Activated T-cell treated with anti-CD3 and anti-CD28 coated beads, Interleukin-2, amount 50 U/mL, for 72 hours (primary cell): ENCODE measurements at places on chromosomes 5 and 9. TPM values are rescaled to one million over a fixed set of nuclear protein-coding genes. Genes with fewer than 3 reads are reported as not detected.

DNA sequence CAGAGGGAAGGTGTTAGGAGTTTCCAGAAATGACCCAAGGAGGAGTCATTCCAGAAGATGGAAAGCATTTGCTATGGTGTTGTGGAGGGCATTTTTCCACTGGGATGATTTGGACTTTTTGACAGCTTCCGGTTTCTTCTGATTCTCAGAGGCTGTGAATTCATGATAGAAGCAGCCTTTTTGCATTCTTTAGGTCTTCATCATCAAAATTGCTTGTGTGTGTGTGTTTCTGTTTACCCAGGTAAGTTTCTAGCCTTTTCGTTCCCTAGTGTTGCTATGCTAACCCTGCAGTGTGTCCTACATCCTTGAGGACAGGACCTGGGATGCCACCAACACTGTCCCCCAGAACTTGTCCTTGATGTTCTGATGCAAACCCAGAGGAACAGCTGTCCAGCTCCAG is 19.6 kb downstream of the IRX1 start:
- peaks cover 7% of the 10 kb centered on the region for H3K27me3 ChIP-seq
- H3K36me3 ChIP-seq: no peaks in the 10 kb centered on the region
- H3K4me1 ChIP-seq: no peaks in the 10 kb centered on the region
- no peak overlapping the region for H3K27ac ChIP-seq
- DNase-seq: no peak

DNA sequence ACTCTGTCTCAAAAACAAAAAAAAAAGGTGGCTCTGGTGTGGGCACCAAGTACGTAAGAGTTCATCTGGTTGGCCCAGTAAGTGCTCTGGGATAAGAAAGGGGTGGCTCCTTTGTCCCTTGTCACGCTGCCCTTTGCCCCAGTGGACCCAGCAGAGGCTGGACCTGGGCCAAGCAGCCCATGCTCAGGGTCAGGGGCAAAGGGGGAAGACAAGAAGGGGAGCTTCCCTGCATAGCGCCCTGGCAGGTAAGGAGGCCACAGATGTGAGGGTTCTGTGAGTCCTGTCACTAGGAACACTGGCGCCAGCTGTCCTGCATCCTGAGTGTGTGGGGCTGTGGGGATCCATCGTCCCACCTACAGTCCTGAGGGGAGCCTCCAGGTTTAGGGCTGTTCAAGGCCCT is 65.3 kb downstream of the GADD45G start:
- no peak overlapping the region for H3K27ac ChIP-seq
- peaks cover 15% of the 10 kb centered on the region for H3K4me1 ChIP-seq
- H3K27me3 ChIP-seq: peaks cover 8% of the 10 kb centered on the region
- no peak overlapping the region for H3K4me3 ChIP-seq

GRCh38 chr9:98329904-98330303 is 74.5 kb upstream of the TBC1D2 start:
- no peak for DNase-seq
- no peaks in the 10 kb centered on the region for H3K36me3 ChIP-seq
- H3K27me3 ChIP-seq: no peaks in the 10 kb centered on the region
- H3K4me1 ChIP-seq: no peaks in the 10 kb centered on the region
- H3K27ac ChIP-seq: no peak overlapping the region
- no peak overlapping the region for H3K4me3 ChIP-seq

DNA sequence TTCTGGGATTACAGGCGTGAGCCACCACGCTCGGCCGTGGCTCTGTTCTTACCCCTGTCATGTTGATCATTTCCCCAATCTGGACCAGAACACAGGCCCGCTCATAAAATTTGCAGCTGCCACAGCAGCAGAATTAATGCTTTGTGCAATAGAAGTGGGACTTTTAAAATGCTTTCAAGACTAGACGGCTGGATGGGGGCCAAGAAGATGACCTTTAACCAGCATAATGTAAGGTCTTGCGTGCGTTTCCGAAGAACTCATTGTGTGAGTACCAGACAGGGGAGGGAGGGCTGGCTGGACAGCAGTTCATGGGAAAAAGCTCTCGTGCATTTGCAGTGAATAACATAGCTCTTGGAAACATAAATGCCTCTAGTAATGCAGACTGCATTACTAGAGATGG is 3.5 kb upstream of the WDR38 start:
- peaks cover 9% of the 10 kb centered on the region for H3K4me1 ChIP-seq
- H3K27me3 ChIP-seq: peaks cover 15% of the 10 kb centered on the region
- no peak overlapping the region for H3K4me3 ChIP-seq
- no peak overlapping the region for H3K27ac ChIP-seq
- no peaks in the 10 kb centered on the region for H3K36me3 ChIP-seq

GRCh38 chr5:79229357-79230174 is 6.4 kb upstream of the JMY start:
- H3K4me3 ChIP-seq: peak overlapping the region; percentile 64
- H3K27ac ChIP-seq: peak overlapping the region; percentile 82
- no peaks in the 10 kb centered on the region for H3K27me3 ChIP-seq
- DNase-seq: peak; percentile 71
- H3K4me1 ChIP-seq: peaks cover 43% of the 10 kb centered on the region

- H3K36me3 ChIP-seq: peaks cover 3% of the 10 kb centered on the region
- H3K27me3 ChIP-seq: no peaks in the 10 kb centered on the region
- H3K27ac ChIP-seq: no peak overlapping the region
- no peak for DNase-seq
- no peak overlapping the region for H3K4me3 ChIP-seq
Measured at GRCh38 chr9:16192403-16193017, 639.7 kb downstream of the CCDC171 start.

DNA sequence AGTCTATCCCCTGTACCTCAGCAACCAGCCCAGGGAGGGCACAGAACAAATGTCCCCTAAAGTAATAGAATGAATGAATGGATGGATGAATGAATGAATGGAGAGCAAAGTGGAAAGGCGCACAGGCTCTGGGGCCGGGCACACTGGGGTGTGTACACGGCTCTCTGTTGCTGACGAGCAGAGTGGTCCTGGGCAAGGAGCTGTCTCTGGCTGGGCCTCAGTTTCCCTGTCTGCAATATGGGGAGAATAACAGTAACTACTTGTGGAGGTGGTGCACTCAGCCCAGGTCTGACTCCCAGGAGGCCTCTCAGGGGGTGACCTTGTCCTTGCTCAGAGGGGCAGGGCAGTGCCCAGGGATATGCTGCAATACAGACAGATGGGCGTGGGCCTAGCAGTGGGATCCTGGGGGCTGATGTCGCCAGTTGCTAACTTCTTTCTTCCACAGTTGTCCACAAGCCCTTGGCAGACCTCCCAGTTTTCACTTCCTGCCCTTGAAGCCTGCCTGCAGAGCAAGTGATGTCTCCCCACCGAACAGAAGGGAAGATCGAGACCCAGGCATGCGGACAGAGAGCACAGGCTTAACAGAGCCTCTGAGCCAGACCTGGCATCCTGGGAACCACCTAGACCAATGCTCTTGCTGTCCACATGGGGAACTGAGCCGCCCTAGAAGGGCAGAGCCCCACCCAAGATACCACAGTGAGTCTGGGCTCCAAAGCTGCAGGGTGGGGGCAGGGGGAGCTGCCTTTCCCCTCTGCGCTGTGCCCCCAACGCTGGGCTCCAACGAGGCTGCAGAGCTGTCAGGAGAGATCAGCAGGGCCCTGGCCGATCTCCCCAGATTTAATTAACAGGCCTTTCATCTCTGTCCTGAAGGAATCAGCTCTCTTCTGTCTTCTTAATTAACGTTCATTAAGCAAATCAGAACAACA is 13.6 kb upstream of the LAMC3 start:
- no peak overlapping the region for H3K4me3 ChIP-seq
- no peaks in the 10 kb centered on the region for H3K4me1 ChIP-seq
- H3K27ac ChIP-seq: no peak overlapping the region
- H3K36me3 ChIP-seq: no peaks in the 10 kb centered on the region
- peaks cover 16% of the 10 kb centered on the region for H3K27me3 ChIP-seq
- no peak for DNase-seq

DNA sequence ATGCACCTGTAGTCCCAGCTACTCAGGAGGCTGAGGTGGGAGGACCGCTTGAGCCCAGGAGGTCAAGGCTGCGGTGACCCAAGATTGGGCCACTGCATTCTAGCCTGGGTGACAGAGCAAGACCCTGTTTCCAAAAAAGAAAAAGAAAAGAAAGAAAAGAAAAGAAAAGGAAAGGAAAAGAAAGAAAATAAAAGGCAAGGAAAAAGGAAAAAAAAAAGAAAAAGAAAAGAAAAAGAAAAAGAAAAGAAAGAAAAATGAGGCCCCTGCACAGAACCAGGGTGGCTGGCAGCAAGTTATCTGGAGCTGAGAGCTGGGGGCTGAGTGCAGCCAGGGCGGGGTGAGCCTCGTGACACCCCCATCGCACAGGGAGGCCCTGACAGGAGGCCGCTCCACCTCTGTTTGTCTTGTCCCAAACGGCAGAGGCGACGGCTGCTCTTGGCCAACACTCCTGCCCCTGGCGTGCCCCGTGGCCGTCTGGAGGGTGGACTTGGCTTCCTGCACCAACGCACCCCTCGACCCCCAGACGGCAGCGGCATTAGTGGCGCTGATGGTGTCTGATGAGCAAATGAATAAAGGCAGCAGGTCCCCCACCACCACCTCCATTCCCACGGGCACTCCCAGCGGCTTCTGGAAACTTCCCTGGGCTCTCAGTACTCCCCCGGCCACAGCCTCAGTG is 16.7 kb downstream of the EXD3 start:
- DNase-seq: no peak
- H3K4me1 ChIP-seq: peaks cover 6% of the 10 kb centered on the region
- no peaks in the 10 kb centered on the region for H3K27me3 ChIP-seq
- H3K27ac ChIP-seq: peak overlapping the region; percentile 42
- H3K4me3 ChIP-seq: peak overlapping the region; percentile 66

GRCh38 chr9:133134388-133135145 is 13.5 kb upstream of the RALGDS start:
- H3K4me3 ChIP-seq: peak overlapping the region; percentile 80
- peaks cover 3% of the 10 kb centered on the region for H3K36me3 ChIP-seq
- peak; percentile 54 for DNase-seq
- H3K27ac ChIP-seq: peak overlapping the region; percentile 99
- peaks cover 85% of the 10 kb centered on the region for H3K4me1 ChIP-seq

DNA sequence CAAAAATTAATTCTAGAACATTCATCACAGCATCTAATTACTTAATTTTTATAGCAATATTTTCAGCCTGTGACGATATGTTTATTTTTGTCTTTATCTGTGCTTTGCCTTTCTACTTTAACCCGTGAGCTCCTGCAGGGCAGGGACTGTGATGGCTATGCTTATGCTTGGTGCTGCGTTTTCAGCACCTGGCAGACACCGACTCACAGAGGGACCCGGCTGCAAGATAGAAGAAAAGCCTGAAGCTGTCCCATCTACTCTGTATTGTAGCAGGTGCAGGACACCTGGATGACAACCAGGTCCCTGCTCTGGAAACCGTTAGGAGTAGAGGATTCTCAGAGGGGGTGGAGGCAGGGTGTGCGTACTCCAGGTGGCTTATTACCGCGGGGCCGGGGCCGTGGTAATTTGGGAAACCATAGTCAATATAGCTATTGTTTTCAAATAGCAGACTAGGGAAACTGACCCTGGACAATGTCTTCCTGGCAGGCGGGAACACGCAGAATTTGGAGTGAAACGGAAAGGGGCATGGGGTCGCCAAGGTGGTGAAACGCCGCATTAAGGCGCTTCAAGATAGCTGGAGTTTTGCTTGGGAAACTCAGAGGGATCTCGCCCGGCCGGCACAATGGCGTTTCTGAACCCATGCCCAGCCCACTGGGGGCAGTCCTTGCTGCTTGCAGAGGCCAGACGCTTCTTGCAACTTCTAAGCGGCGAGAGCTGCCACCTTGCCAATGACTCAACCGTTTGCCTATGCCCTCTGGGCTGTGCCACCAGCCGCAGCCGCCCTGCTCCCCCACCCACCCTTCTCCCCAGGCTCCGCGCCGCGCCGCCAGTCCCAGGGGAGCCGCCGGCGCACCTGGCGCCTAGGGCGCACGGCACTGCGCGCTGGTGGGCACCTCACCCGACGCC is 140.1 kb upstream of the PALM2AKAP2 start:
- H3K4me1 ChIP-seq: peaks cover 3% of the 10 kb centered on the region
- no peaks in the 10 kb centered on the region for H3K36me3 ChIP-seq
- H3K4me3 ChIP-seq: no peak overlapping the region
- DNase-seq: no peak

GRCh38 chr5:121660142-121660541 is 191.5 kb upstream of the FTMT start:
- no peaks in the 10 kb centered on the region for H3K27me3 ChIP-seq
- H3K4me3 ChIP-seq: no peak overlapping the region
- H3K27ac ChIP-seq: no peak overlapping the region
- no peak for DNase-seq

GRCh38 chr9:116358251-116358650 is 204.7 kb downstream of the PAPPA start:
- H3K36me3 ChIP-seq: no peaks in the 10 kb centered on the region
- no peak overlapping the region for H3K27ac ChIP-seq
- no peaks in the 10 kb centered on the region for H3K4me1 ChIP-seq
- no peak for DNase-seq
- peaks cover 9% of the 10 kb centered on the region for H3K27me3 ChIP-seq
- H3K4me3 ChIP-seq: no peak overlapping the region

DNA sequence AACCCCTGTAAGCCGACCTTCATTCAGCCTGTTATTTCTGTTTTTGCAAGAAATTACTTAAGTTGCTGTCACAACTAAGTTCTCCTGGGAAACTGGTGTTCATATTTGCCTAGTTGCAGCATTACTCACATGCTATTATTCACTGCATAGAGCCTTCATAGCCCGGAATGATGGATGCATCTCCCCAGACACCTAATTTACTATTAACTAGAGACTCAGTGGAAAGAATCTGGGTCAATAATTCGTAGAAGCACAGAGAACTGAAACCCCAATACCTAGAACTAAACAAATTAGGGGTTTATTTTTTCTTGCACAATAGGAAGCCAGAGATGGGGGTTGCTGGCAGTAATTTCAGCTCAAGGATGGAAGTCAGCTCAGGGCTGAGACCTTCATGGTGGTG is 45.7 kb upstream of the FAM170A start:
- no peak overlapping the region for H3K4me3 ChIP-seq
- no peaks in the 10 kb centered on the region for H3K27me3 ChIP-seq
- H3K27ac ChIP-seq: no peak overlapping the region
- no peaks in the 10 kb centered on the region for H3K4me1 ChIP-seq
- no peak for DNase-seq
- no peaks in the 10 kb centered on the region for H3K36me3 ChIP-seq

DNA sequence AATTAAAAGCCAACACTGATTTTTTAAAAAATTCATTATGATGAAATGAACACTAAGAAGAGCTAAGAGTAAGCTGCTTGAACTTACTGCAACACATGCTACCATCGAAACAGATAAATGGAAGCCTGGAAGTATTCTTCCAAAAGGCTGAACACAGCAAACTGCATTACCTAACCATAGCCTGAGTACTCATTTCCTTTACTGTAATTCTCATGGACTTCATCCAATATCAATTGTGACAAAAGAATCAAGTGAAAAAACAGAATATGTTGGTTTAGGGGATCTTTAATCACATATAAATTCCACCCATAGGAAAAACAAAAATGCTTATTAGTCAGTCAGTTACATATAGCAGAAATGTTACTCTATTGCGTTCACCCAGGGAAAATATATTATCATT is 68.5 kb downstream of the DROSHA start:
- peaks cover 70% of the 10 kb centered on the region for H3K36me3 ChIP-seq
- no peak overlapping the region for H3K4me3 ChIP-seq
- no peaks in the 10 kb centered on the region for H3K27me3 ChIP-seq
- no peak for DNase-seq
- no peaks in the 10 kb centered on the region for H3K4me1 ChIP-seq

CHSY3 gene
- not detected for total RNA-seq

CDH18 gene
- not detected for total RNA-seq

TNC gene
- total RNA-seq: 4.1 TPM

FGD3 gene
- 72.9 TPM for total RNA-seq
